ENCODE measurements at places on chromosomes 2 and 18. TPM values are rescaled to one million over a fixed set of nuclear protein-coding genes. Genes with fewer than 3 reads are reported as not detected.

DNA sequence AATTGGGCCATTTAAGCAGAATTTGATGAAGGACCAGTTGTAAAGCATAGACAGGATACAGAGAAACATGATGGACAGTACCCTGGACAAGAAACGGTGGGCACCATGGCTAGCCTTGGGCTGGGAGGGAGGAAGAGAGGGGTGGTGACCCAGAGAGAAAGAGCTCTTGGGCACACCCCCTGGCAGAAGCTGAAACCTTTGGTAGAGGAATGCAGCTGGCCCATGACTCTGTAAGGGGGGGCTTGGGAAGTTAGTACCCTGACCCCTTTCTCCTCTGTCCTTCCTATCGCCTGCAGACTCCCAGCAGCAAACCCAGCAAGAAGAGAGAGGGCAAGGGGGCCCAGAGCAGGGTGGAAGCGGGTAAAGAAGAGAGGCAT is 32.6 kb downstream of the MRPL44 start:
- no peak for DNase-seq

DNA sequence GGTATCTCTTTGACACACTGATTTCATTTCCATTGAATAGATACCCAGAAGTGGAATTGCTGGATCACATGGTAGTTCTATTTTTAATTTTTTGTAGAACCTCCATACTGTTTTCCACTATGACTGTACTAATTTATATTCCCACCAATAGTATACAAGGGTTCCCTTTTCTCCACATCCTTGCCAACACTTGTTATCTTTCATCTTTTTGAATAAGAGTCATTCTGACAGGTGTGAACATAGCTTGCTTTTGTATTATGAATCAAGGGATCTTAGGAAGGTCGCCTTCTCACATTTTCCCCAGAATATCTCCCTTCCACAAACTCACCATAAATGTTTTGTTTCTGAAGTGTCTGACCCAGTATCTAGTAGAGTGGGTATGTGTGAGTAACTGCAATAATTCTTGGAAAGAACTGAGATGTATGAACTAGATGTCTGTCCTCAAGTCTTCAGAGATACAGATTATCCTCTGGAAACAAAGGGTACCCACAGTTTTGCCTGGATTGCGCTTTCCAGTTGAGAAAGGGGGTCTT is 17.1 kb upstream of the SP3 start:
- no peak for DNase-seq

GRCh38 chr2:172461591-172462372 is 34.4 kb downstream of the ITGA6 start:
- no peak for DNase-seq

- DNase-seq: no peak
Observed at GRCh38 chr2:32732912-32733472, 105.1 kb downstream of the TTC27 start.

GRCh38 chr18:9013926-9014373 is 88.5 kb upstream of the NDUFV2 start:
- no peak for DNase-seq

DNA sequence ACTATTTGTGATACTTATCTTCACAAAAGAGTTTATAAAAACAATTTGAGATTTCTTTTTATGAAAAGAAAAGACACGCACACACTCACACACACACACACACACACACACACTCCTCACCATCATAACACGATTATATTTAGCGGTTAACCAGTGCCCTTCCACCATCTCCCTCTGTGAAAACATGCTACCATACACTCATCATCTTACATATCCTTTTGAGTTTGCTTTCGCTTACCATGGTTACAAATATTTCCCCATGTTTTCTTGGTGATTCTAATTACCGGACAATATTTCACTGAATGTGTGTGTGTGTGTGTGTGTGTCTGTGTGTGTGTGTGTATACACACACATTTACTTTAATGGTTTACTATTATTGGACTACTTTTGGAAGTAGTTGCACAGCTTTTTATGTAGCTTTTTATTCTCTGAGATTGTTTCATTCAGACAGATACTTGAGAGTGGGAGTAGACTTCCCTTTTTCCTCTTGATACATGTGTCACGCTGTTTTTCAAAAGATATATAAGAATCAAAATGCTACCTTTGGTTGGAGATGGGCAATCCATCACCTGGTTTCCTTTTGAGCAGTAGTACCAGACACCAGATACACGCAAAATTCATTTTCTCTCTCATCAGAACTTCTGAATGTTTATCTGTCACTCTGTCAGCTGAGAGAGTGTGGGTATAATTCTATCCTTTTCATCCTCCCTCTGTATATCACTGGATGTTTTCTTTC is 138.1 kb downstream of the SETBP1 start:
- DNase-seq: no peak

GRCh38 chr2:42835577-42836371 is 43.4 kb upstream of the HAAO start:
- peak; percentile 91 for DNase-seq

DNA sequence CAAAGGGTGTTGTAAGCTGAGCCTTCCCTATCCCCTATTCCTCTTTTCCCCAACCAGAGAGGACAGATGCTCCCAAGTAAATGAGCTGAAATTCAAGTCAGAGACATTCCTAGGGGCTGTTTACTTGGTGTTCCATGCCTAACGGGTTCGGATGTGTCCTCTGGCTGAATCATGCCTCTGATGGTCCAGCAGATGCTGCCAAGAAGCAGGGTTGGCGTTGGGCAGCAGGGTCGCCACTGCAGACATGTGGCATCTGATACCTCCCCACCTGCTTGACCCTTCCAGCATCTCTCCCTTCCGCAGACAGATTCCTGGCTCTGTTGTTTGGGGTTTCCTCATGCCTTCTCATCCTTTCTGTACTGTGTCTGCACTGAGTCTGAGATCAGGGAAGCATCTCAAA is 108.3 kb downstream of the HNRNPLL start:
- DNase-seq: no peak

- no peak for DNase-seq
Observed at GRCh38 chr2:67463810-67464209, 66.7 kb downstream of the ETAA1 start.

DNA sequence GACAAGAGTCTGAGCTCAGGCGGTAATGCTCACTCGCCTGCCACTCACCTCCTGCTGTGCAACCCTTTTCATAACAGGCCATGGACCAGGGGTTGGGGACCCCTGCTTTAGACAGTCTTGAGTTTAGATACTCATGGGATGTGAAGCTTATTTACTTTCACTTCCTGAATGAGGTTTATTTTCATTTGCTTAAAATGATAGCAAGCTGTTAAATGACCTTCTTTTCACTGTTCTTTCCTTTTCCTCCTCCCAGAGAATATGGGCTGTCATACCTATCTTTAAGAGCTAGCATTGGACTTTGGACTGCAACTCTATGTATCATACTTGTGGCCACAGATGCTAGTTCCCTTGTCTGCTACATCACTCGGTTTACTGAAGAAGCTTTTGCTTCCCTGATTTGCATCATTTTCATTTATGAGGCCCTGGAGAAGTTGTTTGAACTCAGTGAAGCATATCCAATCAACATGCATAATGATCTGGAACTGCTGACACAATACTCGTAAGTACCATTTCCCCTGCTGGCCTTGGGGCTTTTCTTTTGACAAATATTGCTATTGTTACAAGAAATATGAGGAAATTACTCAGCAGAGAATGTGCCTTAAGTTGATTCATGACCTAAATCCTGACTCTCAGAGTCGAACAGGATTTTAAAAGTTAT is 168.5 kb downstream of the DPP4 start:
- peak; percentile 59 for DNase-seq

DNA sequence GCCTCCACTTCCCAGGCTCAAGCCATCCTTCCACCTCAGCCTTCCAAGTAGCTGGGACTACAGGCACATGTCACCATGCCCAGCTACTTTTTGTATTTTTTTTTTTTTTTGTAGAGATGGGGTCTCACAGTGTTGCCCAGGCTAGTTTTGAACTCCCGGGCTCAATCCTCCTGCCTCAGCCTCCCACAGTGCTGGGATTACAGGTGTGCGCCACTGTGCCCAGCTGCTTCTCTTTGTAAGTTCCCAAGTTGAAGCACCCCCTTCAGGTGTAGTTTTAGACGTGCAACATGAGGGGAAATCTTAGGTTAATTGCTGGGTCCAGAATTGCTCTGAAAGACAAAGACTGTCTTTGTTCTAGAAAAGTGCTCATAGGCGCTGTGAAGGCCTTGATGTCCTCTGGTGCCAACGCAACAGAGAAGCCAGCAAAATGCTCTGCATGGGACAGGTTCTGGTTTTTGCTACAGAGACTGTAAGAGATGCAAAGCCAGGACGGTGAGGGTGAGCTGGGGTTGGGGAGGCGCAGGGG is 46.6 kb downstream of the RRM2 start:
- no peak for DNase-seq

DNA sequence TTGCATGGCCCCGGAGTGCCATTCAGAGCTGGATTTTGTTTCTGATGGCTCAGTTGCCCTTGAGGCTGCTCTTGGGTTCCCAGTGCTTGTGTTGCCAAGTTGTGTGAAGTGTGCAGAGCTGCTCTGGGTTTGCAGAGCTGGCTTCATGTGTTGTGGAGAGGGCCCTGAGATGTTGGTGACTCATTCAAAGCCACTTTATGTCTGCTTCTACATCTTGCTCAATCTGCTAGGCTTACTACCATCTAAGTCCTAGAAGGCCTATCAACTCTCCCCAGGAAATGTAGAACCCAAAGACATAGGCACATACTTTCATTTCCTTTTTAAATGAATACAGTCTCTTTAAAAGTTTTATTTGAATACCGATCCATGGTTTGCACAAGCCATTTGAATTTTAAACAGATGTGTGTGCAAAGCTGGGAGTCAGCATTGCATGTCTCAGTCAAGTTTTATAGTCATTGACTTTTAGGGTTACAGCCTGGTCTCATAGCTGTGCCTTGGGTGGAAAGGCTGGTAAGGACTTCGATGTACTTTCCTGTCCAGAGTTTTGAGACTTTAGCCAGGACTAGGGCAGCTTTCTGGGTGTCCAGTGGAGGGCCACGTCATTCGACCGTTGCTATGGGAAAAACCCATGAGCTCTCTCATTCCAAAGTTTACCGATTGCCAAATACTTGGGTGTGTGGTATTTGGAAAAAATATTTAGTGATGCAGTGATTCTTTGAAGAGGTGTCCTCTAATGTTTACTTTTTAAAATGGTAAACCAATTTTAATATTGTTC is 105.0 kb downstream of the LTBP1 start:
- peak; percentile 30 for DNase-seq

DNA sequence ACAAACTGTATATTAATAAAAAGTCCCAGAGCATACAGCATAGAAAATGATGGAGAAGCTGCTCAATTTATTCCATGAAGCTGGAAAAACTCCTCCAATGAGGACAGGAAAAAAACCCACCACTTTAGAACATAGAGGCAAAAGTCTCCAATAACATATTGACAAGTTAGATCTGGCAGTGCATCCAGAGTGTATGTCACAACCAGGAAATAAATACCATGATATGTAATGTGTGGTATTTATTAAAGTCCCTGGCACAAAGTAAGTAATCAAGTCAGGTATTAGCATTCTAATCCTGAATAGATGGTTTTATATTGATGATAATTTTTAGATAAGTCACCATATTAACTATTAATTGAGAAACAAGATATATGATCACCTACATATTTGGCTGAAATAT is 427.3 kb upstream of the HS6ST1 start:
- no peak for DNase-seq

DNA sequence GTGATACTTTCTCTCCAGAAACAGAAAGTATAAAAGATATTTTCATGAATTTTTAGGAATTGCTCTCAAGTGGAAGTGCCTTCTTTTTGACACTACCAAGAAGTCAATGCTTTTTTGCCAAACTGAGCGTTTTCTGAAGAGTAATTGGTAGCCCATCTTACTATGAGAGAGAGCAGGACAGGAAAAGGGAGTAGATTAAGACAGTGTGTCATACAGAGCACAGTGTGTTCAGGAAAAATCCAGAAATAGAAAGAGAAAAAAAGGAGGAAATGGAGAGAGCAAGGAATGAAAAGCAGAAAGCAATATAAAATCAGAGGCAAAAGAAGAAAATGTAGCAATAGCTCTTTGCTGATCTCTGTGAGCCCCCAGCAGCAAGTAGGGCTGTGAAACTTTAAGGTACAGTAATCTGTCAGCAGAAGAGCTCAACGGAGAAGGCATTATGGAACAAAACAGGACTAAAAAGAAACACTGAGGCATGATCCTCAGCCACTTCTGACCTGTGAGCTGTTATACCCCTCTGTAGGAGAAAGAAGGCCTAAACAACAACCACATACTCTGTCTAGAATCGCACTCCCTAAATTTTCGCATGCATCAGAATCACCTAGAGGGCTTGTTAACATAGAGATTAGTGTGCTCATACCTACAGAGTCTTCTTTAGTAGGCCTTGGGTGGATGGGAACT is 15.0 kb upstream of the PGAP1 start:
- no peak for DNase-seq

DNA sequence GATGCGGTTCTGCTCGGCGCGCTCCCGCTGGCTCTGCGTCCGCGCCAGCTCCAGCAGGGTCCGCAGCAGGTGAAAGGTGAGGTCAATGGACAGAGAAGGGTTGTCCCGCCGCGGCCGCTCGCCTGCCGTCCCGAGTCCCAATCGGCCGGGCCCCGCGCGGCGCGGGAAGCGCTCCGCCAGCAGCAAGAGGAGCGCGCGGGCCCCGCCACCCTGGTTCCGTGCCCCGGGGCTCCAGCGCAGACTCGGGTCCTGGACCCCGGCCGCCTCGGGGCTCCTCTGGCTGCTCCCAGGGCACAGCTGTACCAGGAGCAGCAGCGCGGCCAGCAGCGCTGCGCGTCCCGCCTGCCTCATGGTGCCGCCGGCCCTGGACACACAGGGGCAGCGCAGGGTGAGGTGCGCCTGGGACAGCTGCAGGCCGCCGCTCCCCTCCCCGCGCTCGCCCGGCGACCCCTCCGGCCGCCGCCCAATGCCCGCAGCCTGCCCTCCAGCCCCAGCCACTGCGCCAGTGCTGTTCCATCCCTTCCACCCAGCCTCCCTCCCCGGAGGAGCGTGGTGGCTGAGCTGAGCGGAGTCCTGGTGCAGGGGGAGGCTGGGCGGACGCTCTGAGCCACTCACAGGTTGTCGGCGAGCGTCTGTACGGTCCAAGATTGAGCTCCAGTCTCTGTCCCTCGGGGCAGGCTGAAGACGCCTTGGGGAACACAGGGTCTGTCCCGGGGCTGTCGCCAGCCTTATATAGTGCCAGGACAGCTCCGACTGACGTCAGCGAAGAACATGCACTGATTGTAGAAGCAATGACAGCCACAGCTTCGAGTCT is 493 bp downstream of the UCN start:
- DNase-seq: no peak

DNA sequence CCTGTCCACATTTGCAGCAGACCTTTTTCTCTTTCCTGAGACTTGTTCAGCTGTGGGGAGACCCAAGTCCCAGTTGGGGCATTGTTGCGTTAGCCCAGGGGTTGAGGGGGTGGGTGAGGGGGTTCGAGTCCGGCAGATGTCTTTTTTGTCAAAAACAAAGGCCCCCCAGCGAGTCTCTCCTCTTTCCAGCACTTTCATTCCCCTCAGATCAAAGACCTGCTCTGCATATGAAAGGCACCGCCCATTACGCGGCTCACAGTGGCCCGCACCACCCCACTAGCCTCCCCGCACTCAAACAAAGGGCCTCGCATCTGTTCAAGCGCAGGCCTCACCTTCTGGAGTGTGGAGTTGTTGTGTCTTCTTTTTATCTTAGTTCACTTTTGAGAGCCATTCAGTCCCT is 25.2 kb downstream of the TRABD2A start:
- DNase-seq: no peak

Gene SCN3A
- total RNA-seq: 0.94 TPM

Gene ADRA2B
- total RNA-seq: 0.29 TPM

All from epithelial cell of proximal tubule (primary cell).